ENCODE measurements at places on chromosomes 2 and 18. TPM values are rescaled to one million over a fixed set of nuclear protein-coding genes. Genes with fewer than 3 reads are reported as not detected.

GRCh38 chr2:43224131-43224570 lies 2.3 kb downstream of the ZFP36L2 start:
- peak; percentile 84 for DNase-seq

GRCh38 chr2:239756790-239757760 lies 268.1 kb downstream of the NDUFA10 start:
- DNase-seq, result no peak

The ALKAL2 gene
- total RNA-seq, result 10.6 TPM

The ZNF385B gene
- 1.1 TPM for total RNA-seq
